ENCODE measurements at places on chromosomes 16 and 17.

DNA sequence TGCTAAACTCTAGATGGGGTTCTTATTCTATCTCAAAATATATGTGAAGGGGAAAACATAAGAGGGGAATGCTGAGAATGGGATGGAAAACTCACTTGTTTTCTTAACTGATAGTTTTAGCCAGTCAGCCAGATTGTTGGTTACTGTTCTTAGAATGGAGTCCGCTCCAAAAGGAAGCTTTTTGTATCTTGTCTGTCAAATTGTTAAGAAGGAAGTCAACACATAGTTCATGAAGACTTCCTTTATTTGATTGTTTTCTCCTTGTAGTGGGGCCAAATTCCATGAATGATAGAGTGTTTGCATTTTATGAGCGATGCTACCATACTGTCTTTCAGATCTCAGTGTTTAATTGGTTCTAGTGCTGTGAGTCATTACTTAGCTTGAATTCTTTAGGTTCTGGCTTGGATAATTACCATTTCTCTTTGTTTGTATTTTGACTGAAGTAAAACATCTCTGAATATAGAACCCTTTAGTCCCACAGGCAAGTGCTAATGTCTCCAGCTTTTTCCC lies 98.3 kb upstream of the GOT2 start:
- DNase-seq = no peak

DNA sequence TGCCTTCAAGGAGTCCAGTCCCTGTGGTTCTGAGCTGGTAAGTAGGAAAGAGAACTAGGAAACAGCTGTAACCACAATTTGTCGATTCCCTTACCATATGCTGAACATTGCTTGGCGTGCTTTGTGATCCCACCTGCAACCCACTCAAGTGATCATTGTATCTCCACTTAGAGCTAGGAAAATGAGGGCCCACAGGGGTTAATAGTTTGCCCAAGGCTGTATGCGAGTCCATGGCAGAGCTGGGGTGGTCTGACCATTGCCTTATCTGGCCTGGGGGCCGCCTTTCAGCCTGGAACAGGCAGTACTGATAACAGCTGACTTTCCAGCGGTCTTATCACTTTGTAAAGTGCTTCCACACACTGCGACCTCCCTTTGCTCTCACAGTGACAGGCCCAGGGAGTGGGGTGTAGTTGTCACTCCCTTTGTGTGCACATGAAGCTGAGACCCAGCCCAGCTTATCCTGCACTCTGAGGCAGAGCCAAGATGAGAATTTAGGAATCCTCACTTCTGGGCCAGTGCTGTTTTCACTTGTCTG lies 9.8 kb downstream of the MYL4 start:
- no peak for DNase-seq

DNA sequence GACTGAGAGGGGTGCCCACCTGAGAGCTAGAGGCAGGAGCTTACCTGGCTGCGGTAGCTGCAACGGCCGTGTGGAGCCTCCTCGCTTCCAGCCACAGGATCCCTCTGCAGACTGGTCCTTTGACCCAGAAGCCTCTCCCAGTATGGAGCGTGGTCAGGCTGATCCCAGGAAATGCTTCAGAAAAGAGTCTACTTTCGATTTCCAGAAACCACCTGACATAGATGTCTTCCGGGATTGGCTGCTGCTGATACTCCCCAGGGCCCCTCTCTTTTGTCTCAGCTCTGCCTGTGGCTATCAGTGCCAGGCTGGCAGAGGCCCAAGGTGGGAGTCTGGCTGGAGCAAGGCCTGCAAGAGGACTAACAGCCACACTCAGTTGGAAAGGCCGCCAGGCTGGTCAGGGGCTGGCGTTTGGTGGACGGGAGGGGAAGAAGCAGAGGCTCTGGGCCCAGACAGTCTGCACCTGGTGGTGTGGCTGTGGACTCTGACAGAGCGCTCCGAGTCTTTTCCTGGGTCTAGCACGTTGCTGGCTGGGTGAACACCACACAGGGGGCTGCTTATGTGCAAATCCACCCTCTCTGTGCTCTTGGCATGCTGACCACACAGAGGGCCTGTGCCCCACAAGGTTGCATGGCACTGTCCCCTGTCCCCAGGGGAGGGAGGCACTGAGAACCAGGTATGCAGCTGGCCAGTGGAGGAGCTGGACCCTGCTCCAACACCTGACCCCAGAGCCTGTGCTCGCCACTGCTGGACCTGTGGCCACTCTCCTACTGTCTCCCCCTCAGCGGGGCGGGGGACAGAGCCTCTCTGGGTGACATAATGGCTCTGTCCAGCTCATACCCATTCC lies at the start of gene LGALS3BP:
Gene LGALS3BP (minus strand): TSS at position 144 of the 844 bp plus-strand sequence. CDS start 2,732 bp downstream, outside the sequence.
- peak; percentile 82 for DNase-seq

DNA sequence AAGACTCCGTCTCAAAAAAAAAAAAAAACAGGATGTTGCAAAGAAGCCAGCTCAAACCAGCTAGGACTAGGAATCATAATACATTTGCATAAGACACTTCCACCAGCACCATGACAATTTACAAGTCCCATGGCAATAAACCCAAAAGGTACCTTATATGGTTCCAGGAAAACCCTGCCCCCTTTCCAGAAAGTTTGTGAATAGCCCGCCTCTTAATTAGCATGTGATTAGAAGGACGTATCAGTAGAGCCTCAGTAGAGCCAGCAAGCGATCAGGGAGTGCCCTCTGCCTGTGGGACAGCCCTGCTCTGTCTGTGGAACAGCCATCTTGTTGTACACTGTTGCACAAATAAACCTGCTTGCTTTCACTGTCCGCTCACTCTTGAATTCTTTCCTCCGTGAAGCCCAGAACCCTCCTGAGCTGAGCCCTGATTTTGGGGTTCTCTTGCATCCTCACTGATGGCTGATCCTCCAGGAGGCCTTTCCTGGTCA lies 14.0 kb downstream of the NUPR1 start:
- no peak for DNase-seq

Data from fibroblast of lung (primary cell).